OCI-M1 (cell line): ENCODE measurements at places on chromosomes 16 and 17.
A peak's percentile ranks its signal among the peaks of the same experiment; 100 is the strongest.

DNA sequence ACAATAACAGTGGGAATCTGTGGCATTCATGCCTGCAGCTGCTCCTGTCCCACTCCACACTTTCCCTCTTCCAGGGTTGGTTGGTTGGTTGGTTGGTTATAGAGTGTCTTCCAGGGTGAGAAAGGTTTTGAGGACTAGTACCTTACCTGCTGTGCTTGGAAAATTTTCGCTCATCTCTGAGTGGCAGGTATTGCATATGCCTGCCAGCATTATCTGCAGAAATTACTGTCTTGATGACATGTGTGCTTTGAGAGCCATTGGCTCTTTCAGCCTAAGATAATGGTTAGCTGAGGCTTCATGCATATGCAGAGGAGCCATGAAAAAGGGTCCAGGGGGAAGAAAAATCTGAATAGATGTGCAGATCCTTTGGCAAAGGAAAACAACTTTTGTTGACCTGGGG is 131.8 kb downstream of the BCAS3 start:
- no peak for DNase-seq

DNA sequence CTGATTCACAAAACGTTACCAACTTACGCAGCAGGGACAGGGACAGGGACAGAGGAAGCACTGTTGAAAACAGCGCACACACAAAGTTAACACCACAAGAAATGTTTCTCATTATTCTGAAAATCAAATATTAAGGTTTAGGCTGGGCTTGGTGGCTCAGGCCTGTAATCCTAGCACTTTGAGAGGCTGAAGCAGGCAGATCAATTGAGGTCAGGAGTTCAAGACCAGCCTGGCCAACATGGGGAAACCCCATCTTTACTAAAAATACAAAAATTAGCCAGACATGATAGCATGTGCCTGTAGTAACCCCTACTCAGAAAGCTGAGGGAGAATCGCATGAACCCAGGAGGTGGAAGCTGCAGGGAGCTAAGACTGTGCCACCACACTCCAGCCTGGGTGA is 4.2 kb downstream of the CYTH1 start:
- no peak for DNase-seq

DNA sequence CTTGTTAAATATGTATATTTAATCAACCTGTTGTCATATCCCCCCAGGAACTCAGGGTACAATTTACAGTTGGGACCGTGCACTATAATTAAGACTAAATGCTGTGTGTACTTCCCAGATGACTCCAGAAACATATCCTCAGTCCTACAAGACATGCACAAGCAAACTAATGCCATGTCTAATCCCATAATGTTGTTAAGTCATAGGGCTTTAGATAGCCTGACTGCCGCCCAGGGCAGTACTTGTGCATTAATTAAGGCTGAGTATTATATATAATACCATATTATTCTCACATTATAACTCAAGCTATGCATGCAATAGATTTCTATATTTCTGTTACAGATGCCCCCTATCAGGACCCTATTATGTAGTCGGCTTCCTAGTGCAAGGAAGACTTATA is 20.1 kb upstream of the CPHXL start:
- DNase-seq: no peak

DNA sequence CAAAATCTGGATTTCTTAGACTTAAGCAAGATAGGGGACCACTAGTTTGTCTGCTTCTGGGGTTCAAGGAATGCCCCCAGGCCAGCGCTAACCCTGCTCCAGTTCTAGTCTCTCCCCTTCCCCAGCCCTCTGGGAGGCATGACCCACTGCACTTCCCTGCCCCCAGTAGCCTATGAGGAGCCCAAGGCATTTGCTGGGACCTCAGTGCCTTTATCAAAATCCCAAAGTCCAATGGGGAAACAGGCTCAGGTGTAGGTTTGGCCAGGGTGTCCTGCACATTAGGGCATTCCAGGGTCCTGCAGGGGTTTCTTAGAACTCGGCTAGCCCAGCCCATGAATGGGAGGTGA is 1.2 kb downstream of the IL4R start:
- DNase-seq: no peak

- DNase-seq: no peak
These were observed 16.1 kb downstream of the WIPI1 start for GRCh38 chr17:68441070-68441770.

- no peak for DNase-seq
These were observed 80.4 kb downstream of the COX10 start for GRCh38 chr17:14149751-14150150.

- peak; percentile 62 for DNase-seq
These were observed 38.7 kb upstream of the NGFR start for GRCh38 chr17:49456183-49456965.

GRCh38 chr16:51237861-51238378 is 86.8 kb upstream of the SALL1 start:
- DNase-seq: no peak
